Small intestine (tissue), 16 donors: ENCODE measurements at places on chromosomes 7 and 10.

DNA sequence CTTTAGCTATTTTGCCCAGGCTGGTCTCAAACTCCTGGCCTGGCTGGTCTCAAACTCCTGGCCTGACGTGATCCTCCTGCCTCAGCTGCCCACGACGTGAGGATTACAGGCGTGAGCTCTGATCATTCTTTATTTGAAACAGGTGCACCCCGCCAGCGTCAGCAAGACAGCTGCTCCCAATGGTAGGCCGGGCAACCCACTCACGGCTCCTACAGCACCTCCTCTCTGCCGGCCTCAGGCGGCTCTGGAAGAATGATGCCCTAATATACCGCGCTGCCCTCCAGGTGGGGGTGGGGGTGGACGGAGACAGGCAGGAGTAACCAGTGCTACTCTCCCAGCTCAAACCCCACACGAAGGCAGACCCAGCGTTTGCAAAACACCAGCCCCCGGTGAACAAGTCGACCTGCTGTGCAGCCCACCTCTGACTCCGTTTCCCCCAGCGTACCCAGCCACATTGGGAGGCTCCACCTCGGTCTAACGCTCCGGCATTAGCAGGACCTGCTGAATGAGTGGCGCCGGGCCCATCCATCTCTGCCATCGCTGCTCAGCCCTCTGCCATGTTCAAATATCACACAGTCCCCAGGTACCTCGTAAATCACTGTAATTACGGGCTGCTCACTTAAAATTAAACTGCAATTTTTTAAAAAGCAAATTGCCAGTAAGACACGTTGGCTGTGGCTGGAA lies 148.6 kb downstream of the ELFN1 start:
- no peak for DNase-seq

DNA sequence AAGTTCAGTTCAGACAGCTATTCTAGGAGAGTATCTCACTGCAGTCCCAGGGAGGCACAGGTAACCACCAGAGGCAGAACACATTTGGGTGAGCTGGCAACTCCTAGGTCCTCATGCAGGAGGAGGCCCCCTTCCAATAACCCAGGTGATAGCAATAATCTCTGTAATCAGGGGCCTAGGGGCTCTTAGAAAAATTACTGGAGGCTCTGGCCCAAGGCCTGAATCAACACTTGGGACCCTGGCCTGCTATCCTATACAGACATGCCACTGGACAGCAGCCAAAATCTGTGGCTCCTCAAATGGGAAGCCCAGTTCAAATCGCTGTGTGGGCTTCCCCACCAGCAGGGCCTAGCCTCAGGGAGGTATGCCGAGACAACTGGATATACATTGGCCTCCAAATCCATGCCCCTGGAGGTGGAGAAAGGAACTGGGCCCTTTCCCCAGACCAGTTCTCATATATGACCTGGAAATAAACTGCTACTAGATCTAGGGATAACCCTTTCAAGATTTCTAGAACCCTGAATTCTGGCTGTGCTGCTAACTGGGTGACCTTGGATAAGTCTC lies 1.6 kb downstream of the AVPI1 start:
- DNase-seq: peak; percentile 46

GRCh38 chr10:42177077-42177792 lies 461.1 kb downstream of the ZNF33B start:
- DNase-seq: no peak

GRCh38 chr10:94218493-94219183 lies 144.1 kb downstream of the NOC3L start:
- DNase-seq: no peak

GRCh38 chr7:66583490-66584110 lies 45.1 kb upstream of the KCTD7 start:
- no peak for DNase-seq
